ENCODE measurements at places on chromosomes 2 and 18.

- no peak for DNase-seq
These were observed 398.2 kb upstream of the TRIB2 start for GRCh38 chr2:12318427-12319057.

DNA sequence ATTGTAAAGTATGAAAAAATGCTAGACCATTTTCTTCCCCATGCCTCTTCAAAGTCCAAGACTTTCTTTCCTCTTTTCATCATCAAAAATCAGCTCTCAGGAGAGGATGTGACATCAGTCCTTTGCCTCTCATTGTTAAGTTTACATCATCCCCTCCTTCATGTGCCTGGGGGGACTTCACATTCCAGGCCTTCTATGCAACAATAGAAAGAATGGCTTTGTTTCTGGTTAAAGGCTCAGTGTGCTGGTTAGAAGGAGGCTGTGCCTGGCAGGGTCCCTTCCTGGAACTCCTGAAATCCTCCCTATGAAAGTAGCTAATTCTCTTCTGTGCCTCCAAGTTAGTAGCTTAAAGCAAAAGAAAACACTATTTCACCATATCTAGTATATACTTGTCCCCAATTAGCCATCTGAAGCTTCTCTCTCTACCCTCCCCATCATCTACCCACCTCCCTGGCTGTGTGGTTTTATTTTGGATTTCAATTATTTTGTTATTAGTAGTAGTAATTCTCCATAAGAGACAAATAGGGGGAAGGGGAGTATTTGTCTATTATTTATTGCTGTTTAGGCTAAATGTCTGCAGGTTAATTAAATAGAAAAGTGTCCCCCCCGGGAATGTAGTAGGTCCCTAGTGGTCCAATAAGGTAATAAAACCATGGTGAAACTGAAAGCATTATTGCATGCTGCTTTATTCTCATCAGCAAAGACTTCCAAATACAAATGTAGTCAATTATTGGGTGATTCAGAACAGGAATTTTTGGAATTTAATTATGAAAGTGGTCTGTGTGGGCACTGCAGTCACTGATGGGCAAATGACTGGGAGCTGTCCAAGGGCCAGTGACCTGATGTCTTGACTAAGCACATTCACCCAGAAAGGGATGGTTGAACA is 69.0 kb downstream of the CPO start:
- no peak for DNase-seq

DNA sequence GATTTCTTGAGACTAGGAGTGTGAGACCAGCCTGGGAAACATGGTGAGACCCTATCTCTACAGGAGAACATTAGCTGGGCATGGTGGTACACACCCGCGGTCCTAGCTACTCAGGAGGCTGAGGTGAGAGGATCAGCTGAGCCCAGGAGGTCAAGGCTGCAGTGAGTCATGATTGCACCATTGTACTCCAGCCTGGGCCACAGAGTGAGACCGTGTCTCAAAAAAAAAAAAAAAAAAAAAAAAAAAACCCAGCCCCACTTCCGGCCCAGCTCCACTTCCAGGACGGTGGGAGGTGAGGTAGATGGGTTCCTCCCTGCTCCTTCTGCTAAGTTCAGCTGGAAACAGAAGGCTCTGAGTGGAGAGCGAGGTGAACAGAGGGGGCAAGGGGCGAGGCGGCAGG is 41.4 kb upstream of the NFATC1 start:
- DNase-seq = no peak

DNA sequence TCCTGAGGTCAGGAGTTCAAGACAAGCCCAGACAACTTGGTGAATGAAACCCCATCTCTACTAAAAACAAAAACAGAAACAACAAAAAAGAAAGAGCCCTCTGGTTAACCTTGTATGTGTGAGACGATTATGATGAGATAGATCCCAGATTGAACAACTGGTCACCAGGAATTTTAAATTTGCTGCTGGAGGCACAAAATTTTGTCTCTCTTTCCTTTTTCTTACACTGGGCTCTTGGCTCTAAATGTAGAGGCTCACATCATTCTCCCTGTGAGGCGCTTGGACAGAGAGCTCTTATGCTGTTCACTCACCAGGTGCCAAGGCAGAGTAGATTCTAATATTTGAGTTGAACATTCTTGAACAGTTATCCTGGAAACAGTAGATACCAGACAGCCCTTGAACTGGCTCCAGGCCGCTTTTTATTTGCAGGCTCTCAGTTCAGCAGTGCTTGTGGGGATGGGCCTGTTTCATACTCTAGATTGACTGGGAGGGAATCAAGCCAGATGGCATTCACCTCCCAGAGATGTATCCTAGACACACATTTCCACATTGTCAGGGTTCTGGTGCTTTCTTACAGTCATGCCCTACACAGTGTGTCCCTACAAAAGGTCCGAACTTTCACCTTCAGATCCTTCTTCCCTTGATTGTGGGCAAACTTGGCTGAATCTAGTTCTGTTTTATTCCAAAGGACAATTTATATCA is 1159.6 kb downstream of the RPIA start:
- DNase-seq = no peak

- no peak for DNase-seq
These were observed 264.6 kb upstream of the THUMPD2 start for GRCh38 chr2:40043641-40044040.

DNA sequence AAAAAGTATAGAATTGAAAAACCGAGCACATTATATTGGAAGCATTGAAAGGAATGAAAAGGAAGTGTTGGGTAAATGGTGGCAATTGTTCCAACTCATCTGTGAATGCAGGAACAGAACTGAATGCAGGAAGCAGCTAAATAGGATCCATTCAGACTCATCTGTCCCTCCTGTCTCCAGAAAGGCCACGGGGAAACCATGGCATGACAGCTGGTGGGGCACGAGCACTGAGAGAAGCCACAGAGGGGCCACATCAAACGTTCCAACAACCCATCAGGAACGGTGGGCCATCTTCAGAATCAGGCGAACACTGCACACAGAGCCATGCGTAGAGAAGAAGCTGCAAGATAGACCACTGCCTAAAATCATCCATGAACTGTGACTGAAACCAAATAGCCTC is 138.5 kb upstream of the SLC35G4 start:
- DNase-seq = no peak
